ENCODE measurements at places on chromosomes 2 and 18.

DNA sequence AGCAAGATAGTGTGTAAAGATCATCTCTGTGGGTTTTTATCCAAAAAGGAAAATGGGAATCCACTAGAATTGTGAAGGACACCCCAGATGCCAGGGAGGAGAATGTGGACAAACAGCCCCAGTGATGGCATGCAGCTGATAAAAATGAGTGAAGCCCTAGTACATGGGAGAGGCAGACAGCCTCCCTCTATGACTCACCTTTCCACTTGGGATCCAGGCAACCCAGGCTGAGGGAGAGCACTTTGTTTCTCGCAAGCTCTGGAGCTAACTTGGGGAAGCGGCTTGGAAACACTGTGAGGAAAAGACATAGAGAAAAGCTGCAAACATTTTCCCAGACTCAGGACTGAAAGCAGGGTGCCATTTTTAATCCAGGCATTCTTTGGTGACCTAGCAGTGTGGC is 5.3 kb upstream of the FLACC1 start:
- DNase-seq, result no peak

GRCh38 chr2:9749546-9750223 is 93.6 kb upstream of the TAF1B start:
- DNase-seq, result no peak

DNA sequence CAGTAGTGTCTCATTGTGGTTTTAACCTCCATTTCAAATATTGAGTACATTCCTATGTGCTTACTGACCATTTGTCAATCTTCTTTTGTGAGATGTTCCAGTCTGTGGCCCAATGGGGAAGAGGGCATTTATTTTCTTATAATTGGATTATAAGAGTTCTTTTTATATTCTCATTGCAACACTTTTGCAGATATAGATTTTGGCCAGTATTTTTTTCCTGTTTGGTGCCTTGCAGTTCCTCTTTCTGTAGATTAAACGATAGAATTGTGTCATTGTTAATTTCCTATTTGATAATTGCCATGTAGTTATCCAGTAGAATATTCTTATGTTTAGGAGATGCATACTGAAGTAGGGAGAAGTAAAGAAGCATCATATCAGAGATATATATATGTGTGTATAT is 56.4 kb upstream of the CYTIP start:
- no peak for DNase-seq

GRCh38 chr18:7908681-7909299 is 341.7 kb downstream of the PTPRM start:
- DNase-seq, result no peak

GRCh38 chr2:121203591-121204249 is 81.3 kb downstream of the TFCP2L1 start:
- DNase-seq, result no peak

Measured in trophoblast cell (in vitro differentiated cells and primary cell).